ENCODE measurements at places on chromosomes 5 and 9.

- DNase-seq = no peak
These were observed 69.6 kb upstream of the TAF1L start for GRCh38 chr9:32705059-32705458.

DNA sequence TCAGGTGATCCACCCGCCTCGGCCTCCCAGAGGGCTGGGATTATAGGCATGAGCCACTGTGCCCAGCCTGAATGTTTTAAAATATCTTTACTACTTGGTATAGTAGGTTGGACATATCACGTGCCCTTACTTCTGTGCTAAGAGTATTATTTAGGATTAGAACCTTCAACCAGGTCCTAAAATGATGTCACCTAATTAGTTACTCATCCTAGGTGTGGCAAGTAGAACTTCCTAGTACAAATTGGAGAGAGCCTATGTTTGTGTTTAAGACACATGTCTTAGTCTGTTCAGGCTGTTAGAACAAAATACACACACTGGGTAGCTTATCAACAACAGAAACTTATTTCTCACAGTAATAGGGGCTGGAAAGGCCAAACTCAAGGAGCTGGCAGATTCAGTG lies 51.5 kb downstream of the ZFAND5 start:
- DNase-seq = no peak

- no peak for DNase-seq
These were observed 69.3 kb downstream of the COL15A1 start for GRCh38 chr9:99012957-99013512.

DNA sequence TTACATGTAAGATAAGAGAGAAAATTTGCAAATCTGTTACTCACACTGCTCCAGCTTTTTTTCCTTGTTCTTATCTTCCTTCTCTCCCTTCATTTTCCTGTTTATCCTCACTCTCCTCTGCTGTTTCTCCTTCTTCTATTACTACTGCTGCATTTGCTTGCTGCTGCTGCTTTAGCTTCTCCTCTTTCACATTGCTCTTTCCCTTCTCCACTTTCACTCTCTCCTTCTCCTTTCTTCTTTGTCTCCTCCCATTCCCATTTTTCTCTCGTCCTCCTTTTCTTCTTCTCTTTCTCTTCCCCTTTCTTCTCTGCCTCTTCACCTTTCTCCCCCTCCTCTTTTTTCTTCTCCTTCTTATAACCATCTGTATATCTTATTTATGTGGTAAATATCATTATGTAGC lies 288.6 kb downstream of the CDH9 start:
- no peak for DNase-seq

GRCh38 chr5:156963125-156963524 lies at the start of gene TIMD4:
Gene TIMD4 (minus strand): TSS chr5:156963226. CDS start chr5:156963198, 28 bp downstream.
- DNase-seq = no peak

DNA sequence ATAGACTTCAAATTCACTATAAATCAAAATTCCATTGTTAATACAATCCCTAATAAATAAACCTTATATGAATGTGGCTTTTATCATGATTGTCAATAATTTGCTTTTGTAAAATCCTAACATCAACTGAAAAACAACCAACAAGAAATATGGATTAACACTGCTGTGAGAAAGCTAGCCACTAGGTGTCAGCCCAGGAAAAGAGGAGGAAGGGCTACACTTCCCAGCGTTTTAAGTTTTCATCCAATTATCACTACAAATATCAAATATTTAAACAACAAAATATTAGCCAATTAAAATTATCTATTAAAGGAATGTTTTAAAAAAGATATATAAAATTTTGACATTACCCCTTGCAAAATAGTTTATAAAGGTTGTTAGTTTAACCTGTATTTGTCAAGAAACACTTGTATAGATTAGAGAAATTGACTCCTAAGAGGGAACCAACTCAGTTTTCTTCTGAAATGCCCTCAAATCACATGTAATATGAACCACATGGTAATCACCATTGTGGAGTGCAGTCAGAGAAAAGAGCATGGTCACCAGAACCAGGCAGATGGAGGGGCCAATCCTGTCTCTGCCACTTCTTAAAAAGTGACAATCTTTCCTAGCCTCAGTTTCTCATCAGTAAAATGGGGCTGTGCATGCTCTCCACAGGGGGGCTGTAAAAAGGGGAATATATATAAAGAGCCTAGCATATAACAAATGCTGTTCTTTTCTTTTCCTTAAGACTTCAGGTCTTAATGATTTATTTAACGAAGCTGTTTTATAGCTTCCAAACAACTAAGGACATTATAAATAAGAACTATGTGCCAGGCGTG lies 188.2 kb downstream of the CRB2 start:
- DNase-seq = no peak

- DNase-seq = no peak
These were observed 16.2 kb downstream of the UHRF2 start for GRCh38 chr9:6428940-6429889.

- no peak for DNase-seq
These were observed 333.2 kb downstream of the NDUFS4 start for GRCh38 chr5:53893626-53894025.

GRCh38 chr9:129336130-129336528 lies 158.1 kb upstream of the IER5L start:
- DNase-seq = no peak

DNA sequence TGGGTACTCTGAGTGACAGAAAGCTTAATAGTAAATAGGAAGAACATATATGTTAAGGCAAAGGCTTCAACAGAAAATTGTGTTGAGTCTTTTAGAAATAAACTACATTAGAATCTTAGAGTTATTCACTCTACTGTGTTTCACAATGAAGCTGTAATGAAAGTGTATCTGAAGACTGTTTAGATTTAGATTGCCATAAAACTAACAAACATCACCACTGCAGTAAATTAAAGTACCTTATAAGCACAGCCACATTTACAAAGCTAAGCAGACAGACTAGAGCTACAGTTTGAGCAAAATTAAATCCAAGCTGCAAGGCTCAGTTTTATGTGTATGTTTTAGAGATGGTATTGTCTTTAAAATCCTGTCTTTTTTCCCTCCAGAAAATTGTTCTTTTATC lies 172.4 kb downstream of the PBX3 start:
- DNase-seq = no peak

DNA sequence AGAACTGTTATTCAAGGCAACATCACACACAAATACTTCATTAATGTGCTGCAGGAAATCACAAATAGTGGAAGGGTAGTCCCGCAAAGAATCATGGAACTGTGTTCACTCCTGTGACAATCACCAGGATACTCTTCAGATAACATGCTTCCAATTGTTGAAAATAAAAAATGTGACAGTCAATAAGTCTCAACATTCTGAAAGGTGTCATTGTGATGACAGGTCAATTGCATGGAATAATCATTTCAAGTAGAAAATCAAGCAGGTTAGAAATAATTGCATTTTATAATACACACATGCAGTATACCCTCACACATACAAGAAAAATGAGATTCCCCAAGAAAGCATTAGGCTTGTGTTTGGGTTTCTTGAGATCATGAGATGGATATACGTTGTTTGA lies 46.4 kb upstream of the ISL1 start:
- DNase-seq = no peak

DNA sequence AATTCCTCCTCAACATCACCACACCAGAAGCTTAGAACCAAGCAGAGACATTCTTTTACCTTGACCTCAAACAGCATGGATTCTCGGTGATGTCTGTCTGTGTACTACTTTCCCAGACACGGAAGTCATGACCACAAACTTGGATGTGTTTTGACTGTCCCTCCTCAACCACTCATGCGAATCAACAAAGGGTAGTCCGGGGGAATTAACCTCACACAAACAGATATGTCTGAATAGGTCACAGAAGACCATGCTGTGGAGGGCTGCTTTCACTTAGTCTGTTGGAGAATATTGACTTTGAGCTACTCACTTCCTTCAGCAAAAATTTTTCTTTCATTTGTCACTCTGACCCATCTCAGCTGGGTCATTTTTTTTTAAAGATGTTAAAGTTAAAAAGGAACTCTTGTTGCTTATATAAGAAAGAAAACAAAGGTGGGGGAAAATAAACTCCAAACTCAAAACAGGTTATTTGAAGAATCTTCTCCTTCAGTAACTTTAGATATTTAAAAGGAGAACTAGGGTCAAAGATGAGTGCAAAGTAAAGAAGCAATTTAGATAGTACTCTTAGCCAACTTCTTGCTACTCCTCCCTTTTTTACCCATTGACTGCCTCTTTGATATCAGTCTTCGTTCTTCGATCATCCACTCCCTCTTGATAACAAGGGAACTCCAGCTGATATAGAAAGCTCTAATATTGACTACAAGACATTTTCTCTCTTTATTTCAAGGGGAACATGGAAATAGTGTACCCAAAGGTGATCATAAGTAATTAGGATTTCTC lies 343.4 kb upstream of the CDH6 start:
- DNase-seq = no peak

GRCh38 chr9:4620057-4620765 lies 41.9 kb upstream of the PLPP6 start:
- DNase-seq = no peak

GRCh38 chr5:122420537-122421236 lies 108.7 kb downstream of the SNCAIP start:
- DNase-seq = no peak

GRCh38 chr9:110207071-110207641 lies 803 bp downstream of the C9orf152 start:
- DNase-seq = no peak

DNA sequence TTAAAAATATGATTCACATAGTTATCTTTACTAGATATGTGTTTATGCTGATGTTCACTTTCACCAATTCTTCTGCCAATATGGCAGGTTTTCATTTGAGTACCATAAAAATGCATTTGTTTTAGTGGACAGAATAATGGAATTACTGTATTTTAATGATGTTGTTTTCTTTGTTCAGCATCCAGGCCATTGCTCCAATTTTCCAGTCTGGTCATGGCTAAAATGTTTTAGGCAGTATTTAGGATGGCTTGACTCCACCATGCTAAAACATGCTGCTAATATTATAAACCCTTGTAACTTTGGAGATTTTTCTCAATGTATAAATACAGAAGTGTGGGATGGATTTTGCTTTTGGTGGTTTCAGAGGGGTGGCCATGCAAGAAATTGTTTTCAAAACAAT lies 273.0 kb upstream of the RPS23 start:
- no peak for DNase-seq

- no peak for DNase-seq
These were observed 108.9 kb upstream of the CHD1 start for GRCh38 chr5:99037668-99038067.

GRCh38 chr5:415928-416635 lies 26.9 kb upstream of the EXOC3 start:
- no peak for DNase-seq

- DNase-seq = no peak
These were observed 48.9 kb upstream of the S1PR3 start for GRCh38 chr9:88942411-88942810.

- no peak for DNase-seq
These were observed 36.1 kb downstream of the HMCN2 start for GRCh38 chr9:130301483-130302286.

DNA sequence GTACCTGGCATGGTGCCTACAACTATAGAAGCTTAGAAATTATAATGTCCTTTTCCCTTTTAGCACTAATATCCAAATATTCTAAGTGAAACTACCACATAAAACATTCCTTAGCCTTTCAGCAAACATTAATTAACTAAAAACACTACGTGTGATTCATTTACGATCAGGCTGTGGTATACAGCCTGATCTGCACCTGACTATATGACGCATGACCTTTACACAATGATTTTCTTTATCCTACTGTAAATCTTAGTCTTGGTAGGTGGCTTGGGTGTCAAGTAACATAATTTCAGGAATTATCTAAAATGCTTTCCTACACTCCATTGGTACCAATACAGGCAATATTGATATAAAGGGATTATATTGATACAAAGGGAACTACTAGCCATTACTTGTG lies 686.7 kb downstream of the DTWD2 start:
- DNase-seq = no peak

- DNase-seq = no peak
These were observed 1732.4 kb upstream of the CDH6 start for GRCh38 chr5:29460971-29461559.

DNA sequence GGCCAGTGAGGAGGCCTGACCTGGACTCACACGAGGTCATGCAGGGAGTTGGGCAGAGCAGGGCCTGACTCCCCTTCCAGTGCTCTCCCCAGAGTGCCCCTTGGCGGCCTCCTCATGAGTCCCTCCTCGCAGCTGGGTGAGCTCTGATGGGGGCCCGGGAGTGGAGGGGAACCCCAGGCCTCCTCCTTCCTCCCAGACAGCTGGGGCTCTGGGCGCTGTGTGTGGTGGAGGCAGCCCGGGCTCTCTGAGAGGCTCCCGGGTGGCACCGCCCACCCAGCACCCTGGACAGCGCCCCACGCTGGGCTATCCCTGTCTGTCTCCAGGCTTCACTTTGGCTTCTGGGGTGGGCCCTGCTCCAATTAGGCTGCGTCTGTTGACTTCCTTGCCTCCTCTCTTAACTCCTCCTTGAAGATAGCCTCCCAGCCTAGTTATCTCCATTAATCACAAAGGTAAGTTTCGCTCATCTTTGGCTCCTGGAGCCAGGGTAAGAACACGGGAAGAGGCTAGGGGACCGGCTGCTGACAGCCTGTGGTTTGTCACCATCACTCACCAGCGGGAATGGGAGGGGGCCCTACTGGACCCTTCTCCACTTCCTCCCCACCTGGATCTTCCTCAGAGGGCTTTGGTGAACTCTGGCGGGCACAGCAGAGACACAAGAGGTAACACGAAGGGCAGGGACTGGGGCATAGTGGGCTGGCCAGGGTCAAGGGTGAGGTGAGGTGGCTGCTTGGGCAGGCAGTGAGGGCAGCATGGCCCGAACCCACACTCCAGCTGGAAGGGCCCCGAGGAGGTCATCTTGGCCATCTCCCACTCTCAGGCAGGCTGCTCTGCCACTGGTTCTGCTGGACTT lies 13.1 kb downstream of the PSD2 start:
- no peak for DNase-seq
